ENCODE measurements at places on chromosomes 12 and 14.
A peak's percentile ranks its signal among the peaks of the same experiment; 100 is the strongest.

DNA sequence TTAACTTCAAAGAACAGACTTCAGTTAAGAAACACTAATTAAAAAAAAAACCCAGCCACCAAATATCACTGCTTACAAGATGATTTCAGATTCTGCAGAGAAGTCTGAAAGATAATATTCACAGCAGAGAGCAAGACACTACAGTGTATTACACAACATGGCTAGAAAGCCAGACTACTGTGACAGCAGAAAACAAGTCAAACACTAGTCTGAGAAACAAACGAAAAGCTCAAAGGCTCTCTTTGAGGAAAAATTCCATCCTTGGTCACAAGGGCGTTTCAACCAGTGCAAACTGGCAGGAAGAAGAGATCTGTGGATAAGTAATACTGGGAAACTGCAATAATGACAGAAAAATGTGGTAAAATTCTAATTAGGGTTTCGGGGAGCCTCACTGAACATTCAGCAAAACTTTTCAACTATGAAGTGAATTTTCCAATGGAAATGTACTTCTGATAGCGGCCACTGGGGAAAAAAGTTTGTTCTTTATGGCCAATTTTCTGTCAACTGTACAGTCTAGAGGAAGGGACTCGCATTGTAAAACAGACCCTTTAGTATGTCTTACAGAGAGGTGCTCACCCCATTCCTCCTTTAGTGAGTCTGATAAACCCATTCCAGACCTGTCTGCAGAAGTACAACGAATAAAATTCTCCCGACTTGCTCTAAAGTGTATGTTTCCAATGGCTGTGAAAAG, 50.4 kb downstream of the ACADS start:
- DNase-seq, result peak; percentile 53

DNA sequence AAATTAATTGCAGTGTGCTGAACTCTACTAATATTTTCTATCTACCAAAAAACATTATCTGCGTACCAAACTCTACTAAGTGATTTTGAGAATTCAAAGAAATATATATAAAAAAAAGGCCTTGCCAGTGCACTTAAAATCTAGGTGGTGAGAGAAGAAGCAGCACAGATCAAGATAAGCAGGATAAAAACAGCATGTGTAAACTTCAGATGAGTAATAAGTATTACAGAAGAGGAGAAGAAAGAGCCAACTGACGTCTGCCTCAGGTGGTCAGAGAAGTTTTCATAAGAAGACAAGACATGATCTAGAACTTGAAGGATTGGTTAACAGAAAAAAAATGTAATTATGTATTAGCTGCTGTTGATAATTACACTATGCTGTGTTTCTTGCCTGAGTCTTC, 166.4 kb downstream of the DUSP6 start:
- DNase-seq, result no peak

DNA sequence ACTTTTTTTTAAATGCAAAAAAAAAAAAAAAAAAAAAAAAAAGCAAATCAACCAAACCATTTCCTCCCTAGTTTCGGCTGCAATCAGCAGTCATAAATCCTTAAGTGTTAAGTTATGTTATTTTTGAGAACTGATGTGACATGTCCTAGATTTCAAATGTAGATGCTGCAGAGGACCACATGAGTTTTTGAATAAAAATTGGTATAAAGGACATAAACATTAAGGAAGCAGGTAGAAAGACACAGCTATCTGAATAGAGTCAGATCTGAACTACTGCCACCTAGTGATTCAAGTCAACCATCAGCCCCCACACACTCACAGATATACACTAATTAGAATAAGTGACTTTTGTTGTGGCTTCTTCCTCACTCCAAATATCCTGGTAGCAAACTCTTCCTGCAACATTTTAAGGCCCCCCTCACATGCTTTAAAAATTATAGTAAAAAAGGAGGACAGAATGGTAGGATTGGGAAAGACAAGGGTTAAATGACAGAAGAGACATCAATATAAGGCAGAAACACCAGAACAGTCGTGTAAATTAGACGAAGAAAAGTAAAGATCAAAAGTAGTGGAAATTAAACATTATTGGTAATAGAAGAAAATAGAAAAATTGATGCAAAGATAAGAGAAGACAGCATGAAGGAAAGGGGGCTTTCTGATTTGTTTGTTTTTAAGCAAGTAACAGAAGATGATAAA, 394.5 kb upstream of the ATP2B1 start:
- DNase-seq, result peak; percentile 62

GRCh38 chr14:93987376-93987775, 9.7 kb upstream of the CCDC197 start:
- peak; percentile 82 for DNase-seq

GRCh38 chr12:32120419-32120818, 13.8 kb downstream of the BICD1 start:
- DNase-seq, result no peak

- DNase-seq, result no peak
Observed at GRCh38 chr12:8906266-8907180, 7.8 kb upstream of the PHC1 start.

Measured in NCI-H69 (cell line).